Naive B cell (primary cell): ENCODE measurements at places on chromosomes 1 and 21.

DNA sequence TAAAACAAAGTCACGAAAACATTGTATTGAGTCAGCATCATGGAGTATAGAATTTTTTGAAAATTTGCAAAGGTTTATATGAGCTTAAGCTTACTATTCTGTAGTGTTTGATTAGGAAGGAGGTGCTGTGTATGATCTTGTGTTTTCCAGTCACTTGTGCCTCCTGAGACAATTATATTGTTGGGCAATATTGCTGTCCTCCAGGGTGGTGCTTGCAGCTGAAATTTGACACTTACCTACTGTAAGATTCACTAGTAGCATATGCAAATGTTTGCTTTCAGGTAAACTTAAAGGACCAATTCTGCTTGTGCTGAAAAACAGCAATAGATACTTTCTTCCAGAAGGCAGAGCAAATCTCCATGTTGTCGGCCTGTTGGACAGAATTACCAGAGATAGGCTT is 268.0 kb downstream of the TGFB2 start:
- DNase-seq, result no peak

GRCh38 chr1:68814067-68814466 is 317.2 kb upstream of the DEPDC1 start:
- DNase-seq, result no peak

DNA sequence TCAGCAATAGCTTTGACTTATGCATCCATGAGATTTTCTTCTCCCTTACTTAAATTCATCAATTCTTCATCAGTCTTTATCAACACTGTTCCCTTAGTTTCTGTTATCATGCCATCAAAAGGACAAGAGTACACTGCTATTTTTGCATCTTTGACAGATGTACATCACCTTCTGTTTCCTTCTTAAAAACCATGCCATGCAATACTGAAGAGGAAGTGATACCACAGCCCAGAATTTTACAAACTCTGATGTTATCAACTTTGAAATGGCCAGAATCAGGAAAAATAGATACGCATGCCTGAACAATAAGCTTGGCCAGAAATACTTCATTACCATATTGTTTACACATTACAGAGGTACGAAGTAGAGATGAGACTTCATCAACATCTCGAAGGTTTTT is 21.1 kb downstream of the FMO5 start:
- no peak for DNase-seq

- no peak for DNase-seq
Observed at GRCh38 chr1:98903261-98903660, 101.4 kb downstream of the PLPPR5 start.

- DNase-seq, result no peak
Observed at GRCh38 chr1:66505671-66506392, 28.1 kb upstream of the SGIP1 start.

DNA sequence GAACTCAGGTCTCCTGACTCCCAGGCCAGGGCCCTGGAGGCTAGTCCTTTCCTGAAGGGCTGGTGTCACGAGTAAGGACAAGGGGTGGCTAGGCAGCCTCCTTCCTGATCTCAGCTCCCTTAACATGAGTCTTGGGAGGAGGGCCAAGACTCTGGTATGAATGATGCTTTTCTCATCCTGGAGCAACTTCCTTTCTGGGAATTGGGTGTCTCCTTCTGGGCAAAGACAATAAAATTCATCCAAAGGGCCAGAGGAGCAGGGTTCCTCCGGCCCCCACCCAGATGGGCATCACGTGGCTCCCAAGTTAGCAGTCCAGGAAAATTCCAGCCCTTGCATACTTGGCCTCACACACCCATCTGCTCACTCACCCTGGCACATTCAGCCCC is at the start of gene FAM167B:
Gene FAM167B, plus strand, starts transcription at position 335 of the 386 bp plus-strand sequence. CDS start 200 bp downstream, outside the sequence.
- no peak for DNase-seq

GRCh38 chr1:47915677-47916353 is 81.4 kb downstream of the TRABD2B start:
- DNase-seq, result no peak

GRCh38 chr1:177219554-177220458 is 49.0 kb downstream of the BRINP2 start:
- no peak for DNase-seq

DNA sequence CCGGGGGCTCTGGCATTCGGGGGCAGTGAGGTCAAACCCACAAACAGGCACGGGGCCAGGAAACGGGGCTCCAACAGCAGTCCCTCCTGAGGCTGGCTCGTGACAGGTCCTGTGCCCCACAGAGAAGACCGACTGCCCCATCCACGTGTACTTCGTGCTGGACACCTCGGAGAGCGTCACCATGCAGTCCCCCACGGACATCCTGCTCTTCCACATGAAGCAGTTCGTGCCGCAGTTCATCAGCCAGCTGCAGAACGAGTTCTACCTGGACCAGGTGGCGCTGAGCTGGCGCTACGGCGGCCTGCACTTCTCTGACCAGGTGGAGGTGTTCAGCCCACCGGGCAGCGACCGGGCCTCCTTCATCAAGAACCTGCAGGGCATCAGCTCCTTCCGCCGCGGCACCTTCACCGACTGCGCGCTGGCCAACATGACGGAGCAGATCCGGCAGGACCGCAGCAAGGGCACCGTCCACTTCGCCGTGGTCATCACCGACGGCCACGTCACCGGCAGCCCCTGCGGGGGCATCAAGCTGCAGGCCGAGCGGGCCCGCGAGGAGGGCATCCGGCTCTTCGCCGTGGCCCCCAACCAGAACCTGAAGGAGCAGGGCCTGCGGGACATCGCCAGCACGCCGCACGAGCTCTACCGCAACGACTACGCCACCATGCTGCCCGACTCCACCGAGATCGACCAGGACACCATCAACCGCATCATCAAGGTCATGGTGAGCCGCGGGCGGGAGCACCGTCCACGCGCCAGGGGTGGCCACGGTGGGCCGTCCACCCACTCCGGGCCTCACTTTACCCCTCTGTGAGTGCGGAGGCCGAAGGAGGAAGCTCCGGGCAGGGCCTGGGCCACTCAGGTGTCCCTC is 14.2 kb downstream of the COL6A2 start:
- DNase-seq, result no peak

DNA sequence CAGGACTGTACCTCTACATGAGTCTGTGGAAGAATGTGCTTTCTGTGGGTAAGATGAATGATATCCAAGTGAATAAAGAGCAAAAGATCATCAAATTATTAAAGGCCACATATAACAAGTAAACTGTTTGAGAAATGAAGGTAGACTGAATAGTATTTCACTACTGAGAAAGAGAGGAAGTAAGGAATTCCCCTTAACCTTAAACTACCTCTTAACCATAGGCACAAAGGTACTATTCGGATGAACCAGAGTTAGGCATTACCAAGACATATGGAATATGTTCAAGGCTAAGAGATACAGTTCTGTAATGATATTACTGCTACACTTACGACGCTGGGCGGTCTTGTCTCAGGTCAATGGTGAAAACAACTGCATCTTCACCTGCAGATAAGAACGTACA is 25.5 kb downstream of the DCAF8 start:
- DNase-seq, result no peak

GRCh38 chr1:215777370-215777925 is 210.3 kb downstream of the KCTD3 start:
- no peak for DNase-seq

- DNase-seq, result no peak
Observed at GRCh38 chr1:90132306-90132705, 137.4 kb downstream of the ZNF326 start.

- DNase-seq, result peak; percentile 43
Observed at GRCh38 chr1:30379684-30380624, 343.4 kb downstream of the MATN1 start.

GRCh38 chr1:244349581-244350001 is 102.1 kb downstream of the ADSS2 start:
- DNase-seq, result no peak

DNA sequence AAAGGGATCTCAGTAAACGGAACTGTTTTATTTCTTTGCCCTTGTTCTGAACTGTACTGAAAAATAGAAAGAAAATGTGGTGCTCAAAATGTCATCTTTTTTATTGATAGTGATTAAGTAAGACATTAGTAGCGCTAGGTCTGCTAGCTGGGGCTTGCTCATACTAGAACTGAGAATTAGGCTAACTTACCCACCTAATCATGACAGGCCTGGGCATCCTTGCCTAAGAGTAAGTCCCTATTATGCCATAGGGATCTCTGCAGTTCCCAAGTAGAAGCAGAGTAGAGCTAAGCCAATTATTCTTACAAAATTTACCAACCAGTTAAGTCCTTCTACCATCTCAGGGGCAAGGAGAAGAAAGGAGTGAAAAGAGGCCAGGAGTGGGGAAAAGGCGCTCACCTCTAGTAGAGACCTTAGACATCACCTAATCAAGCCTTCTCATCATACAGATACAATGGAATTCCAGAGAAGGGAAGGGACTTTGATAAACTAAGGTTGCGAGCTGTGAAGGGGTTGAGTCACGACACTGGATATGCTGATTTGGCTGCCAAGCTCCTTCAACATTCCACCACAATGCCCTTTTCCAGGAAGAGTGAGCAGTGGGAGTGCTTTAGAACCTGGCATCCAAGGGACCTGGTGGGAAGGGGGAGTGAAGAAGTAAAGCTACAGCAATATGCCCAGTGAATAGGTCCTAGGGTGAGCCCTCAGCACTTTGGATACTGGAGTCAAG is 27.7 kb upstream of the RPTN start:
- DNase-seq, result no peak

GRCh38 chr1:224472806-224473205 is 38.2 kb upstream of the WDR26 start:
- no peak for DNase-seq

GRCh38 chr1:218459450-218459849 is 114.3 kb downstream of the TGFB2 start:
- DNase-seq, result no peak

DNA sequence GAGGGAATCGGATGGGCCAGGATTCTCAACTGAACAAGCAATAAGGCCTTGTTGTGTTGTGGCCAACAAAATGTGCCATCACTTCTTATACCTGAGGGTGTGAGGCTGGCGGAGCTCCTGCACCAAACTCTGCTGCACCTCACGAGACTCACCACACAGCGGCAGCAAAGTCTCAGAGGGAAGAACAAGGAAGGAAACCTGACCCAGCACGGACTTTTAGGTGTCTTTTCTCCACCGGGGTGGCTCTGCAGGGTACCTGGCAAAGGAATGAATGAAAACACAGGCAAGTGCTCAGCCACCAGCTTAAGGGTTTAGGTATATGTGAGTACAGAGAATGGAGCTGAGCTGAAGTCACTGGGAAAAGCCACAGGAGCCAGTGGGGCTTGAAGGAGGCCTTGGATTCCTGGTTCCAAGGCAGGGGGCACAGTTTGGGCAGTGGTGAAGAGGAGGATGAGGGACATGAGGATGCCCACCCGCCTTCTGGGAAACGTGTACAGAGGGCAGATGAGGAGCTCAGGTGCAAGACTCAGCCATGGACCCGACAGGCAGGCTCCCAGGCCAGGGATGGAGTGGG is 31.1 kb upstream of the HSD3B1 start:
- DNase-seq, result no peak

DNA sequence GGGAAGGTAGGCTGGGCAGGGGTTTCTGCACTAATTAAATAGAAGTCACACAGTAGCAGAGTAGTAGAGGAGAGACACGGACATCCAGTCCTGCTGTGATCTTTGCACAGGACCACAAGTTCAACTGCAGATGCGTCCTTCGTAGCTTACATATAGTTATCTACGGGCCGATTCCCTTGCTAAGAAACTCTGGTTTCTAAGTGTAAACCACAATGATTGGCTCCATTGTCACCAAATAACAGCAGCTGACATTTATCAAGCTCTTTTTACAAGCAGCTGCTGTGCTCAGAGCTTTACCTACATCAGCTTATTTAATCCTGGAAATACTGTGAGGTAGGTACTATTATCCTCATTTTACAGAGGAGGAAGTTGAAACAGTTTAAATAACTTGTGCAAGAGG is 3.1 kb downstream of the SLC45A3 start:
- no peak for DNase-seq

DNA sequence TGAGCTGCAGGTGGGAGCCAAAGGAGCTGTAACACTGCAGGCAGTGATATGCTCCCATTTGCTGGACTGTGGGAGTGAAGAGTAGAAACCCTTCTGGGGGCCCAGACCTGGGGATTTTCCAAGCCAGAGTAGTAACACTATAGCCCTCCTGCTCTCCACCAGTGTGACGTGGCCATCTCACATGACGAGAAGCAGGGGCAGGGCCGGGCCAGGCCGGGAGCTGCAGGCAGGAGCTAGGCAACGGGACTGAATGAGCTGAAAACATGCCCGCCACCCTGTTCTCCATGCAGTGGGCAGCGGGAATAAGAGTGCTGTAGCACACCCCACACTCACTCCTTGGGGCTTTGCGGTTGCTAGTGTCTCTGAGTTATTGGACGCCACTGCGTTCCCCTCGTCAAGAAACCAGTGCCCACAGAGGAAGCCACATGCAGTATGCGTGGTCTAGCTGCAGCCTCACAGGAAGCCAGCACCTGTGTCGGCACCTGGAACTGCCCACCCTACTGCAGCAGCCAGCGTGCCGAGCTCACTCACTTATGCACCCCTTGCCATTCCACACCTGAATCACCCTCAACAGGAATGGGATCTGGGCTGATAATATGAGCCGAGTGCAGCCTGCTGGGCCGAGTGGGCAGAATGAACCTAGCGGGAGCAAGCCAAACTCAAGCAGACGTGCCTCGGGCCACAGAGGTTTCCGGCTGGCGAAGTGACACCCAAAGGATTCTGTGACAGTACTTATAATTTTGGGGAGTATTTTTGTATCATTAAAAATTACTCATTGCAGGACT is 1389.6 kb downstream of the KCNT2 start:
- no peak for DNase-seq

DNA sequence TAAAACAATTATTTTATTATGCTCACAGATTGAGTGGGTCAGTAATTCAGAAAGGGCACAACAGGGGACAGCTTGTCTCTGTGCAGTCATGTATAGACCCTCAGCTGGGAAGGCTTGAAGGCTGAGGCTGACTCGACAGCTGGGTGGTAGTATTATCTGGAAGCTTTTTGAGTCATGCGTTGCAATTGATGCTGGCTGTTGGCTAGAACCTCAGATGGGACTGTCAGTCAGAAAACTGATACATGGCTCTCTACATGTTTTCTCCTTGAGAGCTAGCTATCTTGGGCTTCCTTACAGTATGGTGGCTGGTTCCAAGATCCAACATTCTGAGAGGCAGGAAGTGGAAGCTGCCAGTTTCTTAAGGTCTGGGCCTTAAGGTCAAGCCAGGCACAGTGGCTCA is 61.5 kb upstream of the SELENON start:
- no peak for DNase-seq

DNA sequence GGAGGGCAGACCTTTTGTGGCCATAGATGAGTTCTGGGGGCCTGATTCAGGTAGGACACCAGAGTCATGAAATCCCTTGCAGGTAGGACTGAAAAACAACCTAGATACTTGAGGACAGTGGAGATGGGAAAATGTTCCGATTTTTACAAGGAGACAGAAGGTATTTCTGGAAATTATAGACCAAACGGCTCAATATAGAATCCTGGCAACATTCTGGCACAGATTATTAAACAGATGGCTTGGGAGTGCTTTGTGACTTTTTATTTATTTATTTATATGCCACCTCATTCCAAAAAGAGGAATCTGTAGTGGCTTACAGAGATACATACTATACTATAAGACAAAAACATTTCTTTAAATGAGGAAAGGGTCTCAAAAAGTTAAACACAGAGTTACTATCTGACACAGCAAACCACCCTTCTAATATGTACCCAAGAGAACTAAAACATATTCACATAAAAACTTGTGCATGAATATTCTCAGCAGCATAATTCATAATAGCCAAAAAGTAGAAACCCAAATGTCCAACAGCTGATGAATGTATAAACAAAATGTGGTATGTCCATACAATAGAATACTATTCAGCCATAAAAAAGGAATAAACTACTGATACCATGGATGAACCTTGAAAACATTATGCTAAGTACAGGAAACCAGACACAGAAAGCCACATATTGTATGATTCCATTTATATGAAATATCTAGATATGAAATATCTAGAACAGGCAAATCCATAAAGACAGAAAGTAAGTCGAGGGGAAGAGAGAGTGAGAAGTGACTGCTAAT is 49.8 kb downstream of the CDK18 start:
- no peak for DNase-seq
